Fibroblast of the aortic adventitia (primary cell): ENCODE measurements at places on chromosomes 16 and 17.
A peak's percentile ranks its signal among the peaks of the same experiment; 100 is the strongest.

- DNase-seq, result peak; percentile 65
These were observed 27.0 kb downstream of the ARHGAP17 start for GRCh38 chr16:24988129-24988518.

DNA sequence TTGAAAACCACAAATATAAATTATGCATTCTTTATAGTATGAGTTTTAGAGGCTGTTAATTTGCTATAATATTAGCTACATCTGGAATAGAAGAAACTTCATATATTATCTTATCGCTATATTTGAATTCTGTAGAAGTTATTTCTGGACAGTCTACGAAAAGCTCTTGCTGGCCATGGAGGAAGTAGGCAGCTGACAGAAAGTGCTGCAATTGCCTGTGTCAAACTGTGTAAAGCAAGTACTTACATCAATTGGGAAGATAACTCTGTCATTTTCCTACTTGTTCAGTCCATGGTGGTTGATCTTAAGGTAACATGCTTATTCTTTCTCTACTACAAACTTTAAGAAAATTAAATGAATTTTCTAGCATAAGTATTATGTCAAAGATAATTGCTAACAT is 96.8 kb downstream of the OMG start:
- no peak for DNase-seq

GRCh38 chr16:56765949-56766348 is 36.0 kb downstream of the NUP93 start:
- no peak for DNase-seq

- DNase-seq, result peak; percentile 75
These were observed 17.5 kb downstream of the ALOX15B start for GRCh38 chr17:8056232-8056975.

DNA sequence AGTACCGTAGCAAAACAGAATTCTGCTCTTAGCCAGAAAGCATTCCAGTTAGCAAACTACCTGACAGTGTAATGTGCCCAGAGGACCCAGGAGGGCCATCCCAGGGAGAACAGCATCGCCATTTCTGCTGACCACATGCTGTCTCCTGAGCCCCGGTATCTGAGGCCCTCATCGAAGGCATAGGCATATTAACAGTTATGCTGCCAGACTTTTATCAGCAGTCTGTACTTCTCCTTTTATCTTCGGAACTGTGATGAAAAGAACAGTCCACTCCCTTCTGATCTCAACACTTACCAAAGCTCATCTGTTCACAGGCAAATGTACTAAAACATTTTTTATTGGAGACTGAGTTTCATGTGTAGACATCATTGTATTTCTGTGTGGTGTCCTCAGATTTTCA is 236.4 kb downstream of the PRKCA start:
- DNase-seq, result no peak

DNA sequence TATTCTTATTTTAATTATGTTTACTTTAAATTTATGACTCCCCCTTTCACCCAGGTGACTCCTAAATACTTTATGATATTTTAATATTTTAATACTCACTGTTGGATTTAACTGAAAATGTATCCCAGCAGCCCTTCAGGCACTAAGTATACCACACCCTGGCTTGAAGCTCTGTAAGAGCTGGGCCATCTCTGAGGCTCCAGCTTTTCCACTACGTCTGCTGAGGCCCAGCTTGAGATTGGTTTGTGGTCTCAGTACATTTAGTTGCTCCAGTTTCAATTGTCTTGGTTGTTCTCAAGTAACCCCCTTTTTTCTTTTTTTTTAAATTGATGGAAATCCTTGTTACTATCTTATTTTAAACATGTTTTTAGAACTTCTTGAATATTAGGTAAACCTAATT is 27.0 kb upstream of the CAPNS2 start:
- DNase-seq, result no peak

DNA sequence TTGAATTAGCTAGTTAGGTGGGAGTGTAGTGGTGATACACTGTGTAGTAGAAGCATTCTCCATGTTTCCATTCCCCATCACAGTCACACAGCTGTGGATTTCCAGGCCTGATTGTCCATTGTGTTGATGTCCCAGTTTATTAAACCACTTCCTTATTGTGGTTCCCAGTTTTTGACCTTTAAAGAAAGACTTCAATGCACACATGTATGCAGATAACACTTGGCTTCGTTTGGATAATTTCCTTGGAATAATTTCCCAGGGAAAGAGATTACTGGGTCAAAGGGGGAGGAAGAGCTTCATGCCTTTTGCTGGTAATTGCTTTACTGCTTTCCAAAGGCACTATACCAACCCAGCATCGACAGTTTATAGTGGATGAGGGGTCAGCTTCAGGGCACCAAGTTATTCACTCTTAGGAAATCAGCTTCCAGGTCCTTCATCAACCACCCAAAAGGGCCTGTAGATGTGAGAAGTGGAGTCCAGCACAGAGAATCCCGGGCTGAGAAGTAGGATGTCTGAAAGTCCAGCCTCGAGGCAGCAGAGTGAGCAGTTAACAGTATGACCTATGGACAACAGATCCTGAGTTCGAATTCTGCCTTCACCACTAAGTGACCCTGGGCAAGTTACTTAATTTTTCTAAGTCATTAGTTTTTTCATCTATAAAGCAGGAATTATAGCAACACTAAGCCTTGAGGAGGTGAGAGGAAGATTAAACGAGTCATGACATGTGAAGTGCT is 31.3 kb upstream of the TNS4 start:
- DNase-seq, result peak; percentile 72

GRCh38 chr16:66289986-66290385 is 76.5 kb upstream of the CDH5 start:
- no peak for DNase-seq

GRCh38 chr17:40103688-40104087 is 3.3 kb upstream of the NR1D1 start:
- DNase-seq, result no peak

GRCh38 chr17:74786431-74787055 is 10.4 kb upstream of the NAT9 start:
- no peak for DNase-seq

DNA sequence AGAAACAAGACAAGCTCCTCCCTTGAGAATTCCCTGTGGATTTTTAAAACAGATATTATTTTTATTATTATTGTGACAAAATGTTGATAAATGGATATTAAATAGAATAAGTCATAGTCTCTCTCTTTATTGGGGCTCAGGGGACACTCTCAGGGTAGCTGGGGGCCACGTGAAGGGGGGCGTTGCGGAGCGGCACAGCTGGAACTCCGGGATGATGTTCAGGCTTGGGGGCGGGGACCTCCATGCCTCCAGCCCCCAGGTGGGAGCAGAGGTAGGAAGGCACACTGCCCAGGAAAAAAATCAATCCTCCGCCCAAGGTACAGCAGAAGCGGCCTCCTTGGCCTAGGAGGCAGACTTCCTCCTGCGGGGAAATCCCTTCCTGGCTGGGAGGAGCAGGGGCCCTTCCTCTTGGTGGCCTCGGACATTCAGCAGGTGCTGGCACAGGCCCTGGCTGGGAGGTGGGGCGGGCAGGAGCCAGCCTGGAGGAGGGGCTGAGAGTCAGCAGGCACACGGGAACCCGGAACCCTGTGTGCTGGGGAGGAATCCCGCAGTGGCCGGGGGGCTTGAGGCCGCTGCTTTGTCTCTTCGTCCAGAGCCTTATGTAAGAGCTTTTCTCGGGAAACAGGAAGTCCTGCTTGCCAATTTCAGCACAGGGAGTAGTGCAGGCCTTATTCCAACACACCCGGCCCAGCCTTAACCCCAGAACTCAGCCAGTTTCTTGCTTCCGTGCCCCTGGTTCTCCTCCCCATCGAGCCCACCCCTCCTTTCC is 591 bp upstream of the TNFSF13 start:
- peak; percentile 89 for DNase-seq
